ENCODE measurements at places on chromosomes 12 and 14.

DNA sequence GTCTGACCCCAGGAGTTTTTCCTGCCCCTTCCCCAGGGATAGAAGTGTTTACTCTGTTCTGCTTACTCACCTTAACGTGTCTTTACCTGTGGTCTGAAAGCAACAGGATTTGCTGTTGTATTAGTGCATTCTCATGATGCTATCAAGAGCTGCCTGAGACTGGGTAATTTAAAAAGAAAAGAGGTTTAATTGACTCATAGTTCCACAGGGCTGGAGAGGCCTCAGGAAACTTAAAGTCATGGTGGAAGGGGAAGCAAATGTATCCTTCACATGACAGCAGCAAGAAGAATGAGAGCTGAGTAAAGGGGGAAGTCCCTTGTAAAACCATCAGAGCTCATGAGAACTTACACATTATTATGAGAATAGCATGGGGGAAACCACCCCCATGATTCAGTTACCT is 240.4 kb downstream of the SNAPC1 start:
- peak; percentile 59 for DNase-seq

- DNase-seq, result no peak
Measured at GRCh38 chr14:65422088-65422834, 9.7 kb downstream of the FUT8 start.

DNA sequence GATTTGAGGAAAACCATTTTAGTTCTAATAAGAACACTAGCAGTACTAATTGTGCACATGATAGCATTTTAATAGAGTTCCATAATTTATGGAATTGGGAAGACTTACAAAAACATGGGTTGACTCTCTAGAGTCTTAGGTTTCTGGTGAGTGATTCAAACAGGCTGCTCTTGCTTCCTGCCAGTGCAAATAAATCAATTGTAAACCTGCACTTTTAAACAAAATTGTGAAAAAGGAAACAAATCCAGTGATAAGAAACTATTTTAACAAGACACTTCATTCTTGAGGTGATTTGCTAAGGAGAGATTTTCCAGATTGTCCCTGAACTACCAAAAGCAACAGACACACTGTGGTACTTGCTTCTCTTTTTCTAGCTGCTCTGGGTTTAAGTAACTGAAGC is 112.2 kb downstream of the CACNA1C start:
- DNase-seq, result no peak

DNA sequence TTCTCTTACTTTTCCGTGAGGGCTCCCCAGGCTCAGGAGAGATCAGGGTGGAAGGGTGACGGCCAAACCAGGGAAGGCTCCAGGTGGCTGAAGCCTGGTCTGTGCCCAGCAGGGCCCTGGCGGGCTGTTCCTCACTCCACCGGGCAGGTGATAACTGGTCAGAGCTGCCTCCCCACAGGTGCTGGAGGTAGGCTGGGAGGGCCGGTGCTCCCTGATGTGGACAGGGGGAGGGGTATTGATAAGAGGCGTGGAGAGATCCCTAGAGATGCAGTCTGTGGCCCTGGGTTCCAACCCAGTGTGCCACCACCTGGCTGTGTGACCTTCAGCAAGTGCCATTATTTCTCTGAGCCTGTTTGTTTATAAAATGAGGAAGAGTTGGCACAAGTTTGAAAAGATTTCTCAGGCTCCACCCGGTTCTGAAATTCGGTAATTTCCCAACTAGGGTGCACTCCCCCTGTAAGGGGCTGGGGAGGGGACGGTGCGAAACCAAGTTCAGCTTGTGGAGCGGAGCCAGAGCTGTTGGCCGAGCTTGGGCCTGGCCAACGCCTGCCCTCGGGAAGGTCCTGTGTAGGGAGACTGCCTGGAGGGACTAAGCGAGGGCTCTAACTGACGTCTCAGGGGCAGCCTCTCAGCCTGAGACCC is 1.0 kb upstream of the NR4A1 start:
- DNase-seq, result no peak

DNA sequence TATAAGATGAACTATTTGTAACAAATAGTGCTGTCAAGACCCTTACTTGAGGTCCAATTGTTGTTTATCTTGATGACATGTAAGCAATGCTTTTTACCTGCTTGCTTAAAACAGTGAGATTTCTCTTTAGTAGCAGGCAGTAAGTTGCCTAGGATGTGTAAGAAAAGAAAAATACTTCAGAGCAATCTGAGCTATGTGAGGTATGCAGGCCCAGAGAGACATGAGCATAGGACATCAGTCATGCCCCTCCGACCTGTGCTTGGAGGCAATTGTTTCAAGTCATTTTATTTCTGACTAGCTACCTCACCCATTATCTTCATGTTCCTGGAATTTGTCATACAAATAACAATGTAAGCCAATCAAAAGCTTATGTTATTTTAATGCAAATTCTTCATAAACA is 930.6 kb upstream of the FBXO33 start:
- no peak for DNase-seq

- peak; percentile 3 for DNase-seq
Measured at GRCh38 chr12:133057446-133057845, 20.1 kb downstream of the ZNF84 start.

DNA sequence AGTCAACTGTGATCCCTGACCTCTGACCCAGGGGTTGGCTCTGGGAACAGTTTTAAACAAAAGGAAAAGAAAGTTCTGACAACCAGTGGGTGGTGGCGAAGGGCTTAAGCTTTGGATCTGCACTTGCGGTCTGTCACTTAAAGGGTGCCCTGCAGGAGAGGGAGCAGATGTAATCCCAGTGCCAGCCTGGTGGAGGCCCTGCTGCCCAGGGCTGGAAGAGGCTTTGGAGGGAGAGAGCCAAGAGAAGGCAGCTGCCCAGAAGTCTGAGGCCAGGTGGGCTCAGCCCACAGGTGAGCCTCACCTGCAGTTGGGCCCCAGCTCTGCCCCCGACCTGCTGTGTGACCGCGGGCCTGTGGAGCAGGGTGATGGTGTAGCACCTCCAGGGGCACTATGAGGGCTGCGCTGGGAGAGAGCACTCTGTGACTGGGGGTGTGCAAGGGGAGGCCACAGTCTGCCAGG is 19.1 kb downstream of the SH2B3 start:
- no peak for DNase-seq

GRCh38 chr14:24127673-24128072 is 2.8 kb upstream of the FITM1 start:
- no peak for DNase-seq

DNA sequence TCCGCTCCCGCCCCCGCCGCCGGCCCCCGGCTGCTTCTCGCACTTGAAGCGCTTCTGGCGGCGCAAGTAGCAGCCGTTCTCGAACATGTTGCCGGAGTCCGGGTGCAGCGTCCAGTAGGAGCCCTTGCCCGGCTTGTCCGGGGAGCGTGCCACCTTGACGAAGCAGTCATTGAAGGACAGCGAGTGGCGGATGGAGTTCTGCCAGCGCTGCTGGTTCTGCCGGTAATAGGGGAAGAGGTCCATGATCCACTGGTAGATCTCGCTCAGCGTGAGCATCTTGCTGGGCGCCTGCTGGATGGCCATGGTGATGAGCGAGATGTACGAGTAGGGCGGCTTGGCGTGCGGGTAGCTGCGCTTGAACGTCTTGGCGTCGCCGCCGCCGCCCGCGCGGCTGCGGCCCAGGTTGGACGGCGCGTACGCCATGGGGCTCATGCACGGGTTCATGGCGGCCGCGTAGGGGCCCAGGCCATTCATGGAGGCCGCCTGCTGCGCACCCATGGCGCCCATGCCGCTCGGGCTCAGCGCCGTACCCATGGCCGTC is 3.0 kb downstream of the FOXA1 start:
- DNase-seq, result no peak

- peak; percentile 67 for DNase-seq
Measured at GRCh38 chr12:48489012-48489411, 6.7 kb downstream of the C12orf54 start.
